ENCODE measurements at places on chromosomes 7 and 10.

DNA sequence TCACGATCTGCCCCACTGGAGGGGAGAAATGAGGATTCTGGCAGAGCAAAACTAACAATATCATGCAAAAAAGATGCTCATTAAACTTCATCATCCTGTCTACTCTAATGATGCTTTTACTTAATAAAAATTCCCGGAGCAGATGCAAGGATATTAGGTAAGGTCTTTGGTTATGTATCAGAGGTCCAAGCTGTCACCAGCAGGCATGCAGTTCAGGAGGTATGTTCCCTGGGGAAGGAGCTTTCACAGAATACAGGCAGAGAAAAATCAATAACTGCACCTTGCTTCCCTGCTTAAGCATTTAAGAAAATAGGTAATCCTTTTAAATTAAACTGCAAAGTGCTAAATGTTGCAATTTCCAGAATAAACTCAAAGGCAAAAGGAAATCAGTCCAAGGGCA lies 81.6 kb upstream of the C1QL3 start:
- no peak for DNase-seq

- DNase-seq = no peak
Measured at GRCh38 chr10:87066178-87066577, 28.5 kb downstream of the GLUD1 start.

- no peak for DNase-seq
Measured at GRCh38 chr10:67259319-67259929, 333.6 kb downstream of the LRRTM3 start.

GRCh38 chr10:36256166-36256565 lies 614.1 kb upstream of the FZD8 start:
- DNase-seq = no peak

GRCh38 chr10:99430116-99430450 lies 341 bp downstream of the GOT1 start:
- DNase-seq = peak; percentile 2

DNA sequence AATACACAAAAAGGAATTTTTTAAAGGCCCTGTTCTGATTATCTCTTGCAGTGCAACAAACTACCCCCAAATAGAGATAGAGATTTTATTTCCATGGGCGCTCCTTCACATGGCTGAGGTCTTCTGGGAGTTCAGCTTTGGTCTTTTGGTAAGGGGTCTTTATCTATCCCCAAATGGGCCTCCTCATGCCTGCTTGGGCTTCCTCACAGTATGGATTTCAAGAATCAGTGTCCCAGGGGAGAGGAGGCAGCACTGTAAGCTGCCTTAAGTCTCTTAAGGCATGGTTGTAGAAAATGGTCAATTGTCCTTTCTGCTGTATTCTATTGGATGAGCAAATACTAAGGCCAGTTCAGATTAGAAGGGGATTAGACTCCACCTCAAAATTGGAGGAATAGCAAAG lies 966.2 kb downstream of the TYW1 start:
- DNase-seq = no peak
